Thoracic aorta endothelial cell (primary cell): ENCODE measurements at places on chromosomes 11 and 22. TPM values are rescaled to one million over a fixed set of nuclear protein-coding genes. Genes with fewer than 3 reads are reported as not detected.

Gene GPHA2
- total RNA-seq, result not detected in 2 replicates

Gene PRR5L
- total RNA-seq, result 9.8 and 25.5 TPM in 2 replicates

Gene CREB3L1
- 1.2 and 2.4 TPM in 2 replicates for total RNA-seq

Gene CNIH2
- 0.13 and 0.14 TPM in 2 replicates for total RNA-seq

Gene CHRDL2
- not detected in 2 replicates for total RNA-seq

Gene SSH3
- 8.2 and 9.0 TPM in 2 replicates for total RNA-seq

Gene HIC2
- 3.2 and 3.7 TPM in 2 replicates for total RNA-seq

Gene P2RX3
- total RNA-seq, result not detected in 2 replicates

Gene PTH
- total RNA-seq, result not detected in 2 replicates

Gene TMEM191C
- total RNA-seq, result 0.07 and 0.40 TPM in 2 replicates

Gene TRPC6
- total RNA-seq, result not detected in 2 replicates

Gene SYT9
- 0.22 and 0.27 TPM in 2 replicates for total RNA-seq

Gene INS
- total RNA-seq, result not detected in 2 replicates

Gene AKIP1
- total RNA-seq, result 18.3 and 21.9 TPM in 2 replicates

Gene HPX
- 0.53 and 0.65 TPM in 2 replicates for total RNA-seq

Gene PATE4
- total RNA-seq, result not detected in 2 replicates

Gene RBM4
- total RNA-seq, result 93.0 and 96.8 TPM in 2 replicates

Gene OR51E1
- not detected in 2 replicates for total RNA-seq

Gene SLC22A6
- total RNA-seq, result not detected in 2 replicates

Gene FXYD6
- total RNA-seq, result 0.53 and 2.6 TPM in 2 replicates

Gene NUDT8
- 9.6 and 12.3 TPM in 2 replicates for total RNA-seq

Gene PLAAT4
- total RNA-seq, result 1.5 and 1.7 TPM in 2 replicates

Gene GLYAT
- not detected in 2 replicates for total RNA-seq

Gene VWCE
- total RNA-seq, result 3.8 and 6.4 TPM in 2 replicates

Gene KRTAP5-9
- not detected in 2 replicates for total RNA-seq

Gene FAM83F
- not detected in 2 replicates for total RNA-seq

Gene MS4A3
- total RNA-seq, result not detected in 2 replicates

Gene PATE2
- total RNA-seq, result 0.13 and 0.50 TPM in 2 replicates

Gene MS4A8
- total RNA-seq, result not detected in 2 replicates

Gene KRTAP5-1
- not detected in 2 replicates for total RNA-seq

Gene ST14
- total RNA-seq, result not detected in 2 replicates

Gene PRRG4
- total RNA-seq, result 0.27 and 0.43 TPM in 2 replicates

Gene SERHL2
- total RNA-seq, result 1.3 and 1.4 TPM in 2 replicates

Gene ISX
- not detected in 2 replicates for total RNA-seq

Gene TRIM49
- not detected in 2 replicates for total RNA-seq

Gene PTS
- 39.4 and 51.2 TPM in 2 replicates for total RNA-seq

Gene FAM227A
- 1.1 and 1.5 TPM in 2 replicates for total RNA-seq

Gene UQCR10
- total RNA-seq, result 35.0 and 47.7 TPM in 2 replicates

Gene SH3BP1
- total RNA-seq, result 0.79 and 0.93 TPM in 2 replicates

Gene MYO7A
- total RNA-seq, result 0.14 and 0.27 TPM in 2 replicates

Gene MAPK8IP2
- 0.13 and 0.14 TPM in 2 replicates for total RNA-seq

Gene GAL3ST1
- not detected in 2 replicates for total RNA-seq

Gene TRIM48
- not detected in 2 replicates for total RNA-seq

Gene CHRM4
- total RNA-seq, result 0.07 and 0.13 TPM in 2 replicates

Gene FAM180B
- total RNA-seq, result not detected in 2 replicates

Gene ZBTB16
- total RNA-seq, result 12.2 and 15.7 TPM in 2 replicates

Gene C11orf87
- not detected in 2 replicates for total RNA-seq

Gene MS4A15
- total RNA-seq, result not detected in 2 replicates

Gene UBQLN3
- total RNA-seq, result not detected in 2 replicates

Gene CRYBA4
- not detected in 2 replicates for total RNA-seq

Gene CSNK2A3
- total RNA-seq, result 3.7 and 4.1 TPM in 2 replicates
